ENCODE measurements at places on chromosomes 7 and 10.

- no peak for DNase-seq
Observed at GRCh38 chr7:101622609-101623173, 6.4 kb downstream of the MYL10 start.

DNA sequence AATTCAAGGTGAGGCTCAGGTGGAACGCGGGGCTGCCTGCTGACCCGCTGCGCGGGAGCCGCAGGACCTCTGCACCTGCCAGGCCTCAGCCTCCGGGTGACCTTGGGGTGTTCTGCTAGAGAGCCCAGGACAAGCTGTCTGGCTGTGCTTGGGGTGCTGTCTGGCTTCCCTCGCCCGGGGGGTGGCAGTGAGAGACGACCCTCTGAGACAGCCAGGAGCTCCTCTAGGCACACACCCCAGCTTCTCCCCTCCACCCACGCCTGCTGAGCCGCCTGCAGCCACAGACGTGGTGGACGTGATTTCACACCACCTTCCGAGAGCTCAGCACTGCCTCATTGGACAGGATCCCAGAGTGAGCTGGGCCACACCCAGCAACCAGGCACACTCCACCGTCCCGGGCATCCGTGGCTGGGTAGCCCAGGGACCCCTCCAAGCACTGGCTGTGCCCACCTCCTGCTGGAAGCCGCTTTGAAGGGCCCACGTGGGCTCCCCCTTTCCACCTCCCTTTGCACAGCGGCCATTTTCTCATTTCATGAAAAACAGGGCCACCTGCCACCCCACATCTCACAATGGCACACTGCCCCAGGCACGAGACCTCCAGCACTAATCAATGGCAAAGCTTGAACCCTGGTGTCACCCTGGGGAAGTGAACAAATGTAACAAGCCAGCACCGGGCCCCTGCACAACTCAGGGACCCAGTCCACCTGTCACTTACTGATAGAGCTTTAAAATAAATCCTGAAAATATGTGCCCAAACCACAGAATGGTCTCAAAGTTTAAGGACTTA lies 35.0 kb downstream of the ZFAND2A start:
- no peak for DNase-seq

GRCh38 chr7:151311294-151311864 lies 30.2 kb upstream of the NUB1 start:
- no peak for DNase-seq

GRCh38 chr10:48945441-48946130 lies 5.9 kb upstream of the LRRC18 start:
- DNase-seq, result no peak

GRCh38 chr10:106947643-106948042 lies 216.9 kb downstream of the SORCS1 start:
- no peak for DNase-seq

DNA sequence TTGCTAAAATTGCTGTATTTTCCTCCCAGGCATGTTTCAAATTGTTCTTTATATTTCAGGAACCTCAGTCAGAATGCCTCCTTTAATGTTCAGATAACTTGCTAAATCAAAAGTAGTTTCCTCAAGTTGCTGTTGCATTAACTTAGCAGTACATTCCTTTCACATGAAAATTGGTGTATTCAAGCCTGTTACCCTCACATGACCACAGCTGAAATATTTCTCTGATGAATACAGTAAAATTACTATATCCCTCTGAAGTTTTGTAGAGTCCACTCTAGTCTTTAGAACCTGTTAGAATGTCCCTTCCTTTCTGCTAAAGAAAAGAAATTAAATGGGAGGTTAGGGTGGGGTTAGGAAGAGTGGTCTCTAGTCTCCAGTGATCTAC lies 24.5 kb upstream of the C1GALT1 start:
- DNase-seq, result peak; percentile 80

DNA sequence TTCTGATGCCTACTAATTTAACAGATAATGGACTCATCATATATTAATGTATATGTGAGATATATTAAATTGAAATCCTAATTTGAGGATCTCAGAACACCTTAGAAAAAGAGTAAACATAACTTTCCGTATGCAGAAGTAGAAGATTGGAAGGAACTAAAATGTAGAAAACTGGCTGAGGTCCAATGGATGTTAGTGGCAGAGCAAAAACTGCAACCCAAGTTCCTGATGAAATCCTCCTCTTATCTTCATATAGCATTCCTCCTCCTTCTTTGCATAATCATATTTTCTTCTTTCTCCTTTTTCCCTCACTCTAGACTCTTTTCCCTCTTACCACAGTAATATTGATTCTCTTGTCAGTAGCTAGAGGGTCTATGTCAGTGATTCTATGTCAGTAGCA lies 6.0 kb downstream of the INA start:
- no peak for DNase-seq

- DNase-seq, result no peak
Observed at GRCh38 chr10:105409370-105409769, 768.3 kb downstream of the SORCS3 start.

- no peak for DNase-seq
Observed at GRCh38 chr7:47153576-47153975, 428.3 kb downstream of the TNS3 start.

- DNase-seq, result no peak
Observed at GRCh38 chr10:15759265-15759664, 39.5 kb upstream of the ITGA8 start.

DNA sequence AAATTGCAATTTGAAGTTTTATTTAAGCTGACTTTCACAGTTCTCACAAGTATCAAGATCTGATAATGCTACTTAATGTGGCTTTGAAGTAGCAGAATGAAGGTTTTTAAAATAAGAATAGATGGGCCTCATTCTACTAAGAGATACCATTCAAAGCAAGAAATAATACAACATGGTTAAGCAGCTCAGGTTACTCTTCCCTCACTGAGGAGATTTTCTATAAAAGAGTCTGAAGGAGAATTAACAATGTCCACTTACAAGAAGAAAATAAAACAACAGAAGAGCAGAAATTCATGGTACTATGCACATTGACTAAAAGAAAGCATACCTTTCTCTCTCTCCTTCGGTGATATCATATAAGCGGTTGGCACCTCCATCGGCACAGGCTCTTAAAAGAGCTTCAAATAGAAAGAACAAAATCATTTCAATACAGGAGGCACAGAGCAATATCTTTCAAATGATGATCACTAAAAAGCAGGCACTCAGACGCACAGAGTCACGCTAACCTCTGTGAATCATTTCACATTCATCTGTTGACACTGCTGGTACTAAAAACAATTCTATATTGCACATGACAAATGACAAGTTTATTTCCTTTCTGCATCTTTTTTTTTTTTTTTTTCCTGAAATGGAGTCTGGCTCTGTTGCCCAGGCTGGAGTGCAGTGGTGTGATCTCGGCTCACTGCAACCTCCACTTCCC lies 153.1 kb downstream of the TPK1 start:
- DNase-seq, result no peak

GRCh38 chr7:137628216-137628615 lies 218.6 kb downstream of the DGKI start:
- no peak for DNase-seq

DNA sequence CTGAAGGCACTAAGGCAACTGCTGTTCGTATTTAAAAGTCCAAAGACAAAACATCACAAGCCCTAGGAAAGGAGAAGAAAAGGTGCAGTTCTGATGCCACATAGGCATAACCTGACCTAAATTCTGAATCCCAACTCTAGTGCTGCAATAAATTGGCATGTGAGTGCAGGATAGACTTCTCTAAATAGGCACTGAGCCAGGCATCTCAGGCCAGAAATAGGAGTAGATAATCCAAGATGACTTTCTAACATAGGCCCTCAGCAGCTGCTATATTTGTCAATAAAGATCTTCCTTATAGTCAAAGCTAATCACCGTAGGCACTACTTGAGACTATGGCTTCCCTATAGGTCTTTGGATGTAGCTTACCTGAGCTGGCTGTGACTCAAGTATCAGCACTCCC lies 1163.8 kb downstream of the SORCS1 start:
- DNase-seq, result no peak

DNA sequence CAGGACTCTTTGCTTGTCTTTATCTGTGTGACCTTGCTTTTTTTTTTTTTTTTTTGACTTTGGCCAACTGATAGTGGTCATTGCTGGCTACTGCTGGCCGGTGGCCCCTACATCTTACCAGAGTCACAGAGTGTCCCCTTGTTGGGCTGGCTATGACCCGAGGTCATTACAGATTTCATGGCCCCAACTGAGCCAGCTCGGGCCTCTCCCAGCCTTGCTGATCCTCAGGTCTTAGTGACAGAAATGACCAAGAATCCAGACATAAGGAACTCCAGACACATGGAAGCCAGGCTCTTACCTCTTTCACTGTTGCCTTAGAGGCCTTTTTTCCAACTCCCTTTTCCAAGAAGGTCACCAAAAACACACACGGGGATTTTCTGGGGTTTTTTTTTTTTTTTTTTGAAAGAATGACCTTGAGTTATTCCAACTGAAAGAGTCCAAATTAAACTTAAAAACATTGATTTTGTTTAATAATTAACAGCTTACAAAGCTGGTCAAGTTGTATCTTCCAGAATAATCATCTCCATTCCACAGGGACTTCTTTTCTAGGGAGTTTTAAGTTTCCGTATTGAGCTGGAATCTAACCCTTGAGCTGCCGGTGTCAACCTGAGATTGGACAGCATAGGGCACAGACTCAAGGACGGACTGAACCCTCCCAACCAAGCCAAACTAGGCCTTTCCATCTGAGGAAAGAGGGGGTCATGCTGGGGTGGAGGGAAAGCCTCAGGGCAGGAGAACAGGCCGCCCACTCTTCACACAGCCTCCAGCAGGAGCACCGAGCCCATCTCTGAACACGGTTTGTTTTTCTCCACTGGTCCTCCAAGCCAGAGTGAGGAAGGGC lies 43.8 kb downstream of the PIK3AP1 start:
- no peak for DNase-seq

DNA sequence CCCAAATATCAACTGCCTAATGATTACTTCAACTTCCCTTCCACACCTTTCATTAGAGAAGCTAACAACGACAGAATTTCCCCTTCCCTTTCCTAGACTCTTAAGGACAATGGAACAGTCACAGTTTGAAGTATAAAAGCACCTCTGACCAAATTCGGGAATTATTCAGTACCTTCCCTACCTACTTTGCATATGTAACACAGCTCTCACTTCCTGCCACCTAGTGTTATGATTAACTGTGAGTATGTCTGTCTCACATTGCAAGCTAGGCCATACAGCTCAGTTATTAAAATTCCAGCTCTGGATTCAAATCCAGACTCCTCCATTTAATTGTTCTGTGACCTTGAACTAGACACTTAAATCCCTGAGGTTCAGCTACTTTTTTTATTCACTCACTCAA lies 44.8 kb upstream of the HPSE2 start:
- no peak for DNase-seq

- DNase-seq, result no peak
Observed at GRCh38 chr7:140525743-140526142, 46.4 kb upstream of the MKRN1 start.

- no peak for DNase-seq
Observed at GRCh38 chr7:87933605-87933952, 472 bp upstream of the ADAM22 start.
